CD4-positive, alpha-beta T cell treated with Interleukin-4 for 1 hour (primary cell): ENCODE measurements at places on chromosomes 2 and 18.
A peak's percentile ranks its signal among the peaks of the same experiment; 100 is the strongest.

DNA sequence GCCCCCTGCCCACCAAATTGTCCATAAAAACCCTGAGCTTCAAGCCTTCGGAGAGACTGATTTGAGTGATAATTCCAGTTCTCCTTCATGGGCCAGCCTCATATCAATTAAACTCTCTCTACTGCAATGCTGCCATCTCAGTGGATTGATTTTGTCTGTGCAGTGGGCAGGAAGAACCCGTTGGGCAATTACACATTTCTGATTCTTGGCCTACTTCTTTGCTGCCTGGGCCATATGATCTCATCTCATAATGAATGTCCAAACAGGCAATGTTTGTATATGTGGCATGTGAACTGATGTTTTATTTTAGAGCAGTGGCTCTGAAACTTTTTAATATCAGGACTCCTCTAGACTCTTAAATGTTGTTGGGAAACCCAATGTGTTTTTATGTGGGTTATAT, 101.2 kb upstream of the SLC38A11 start:
- no peak for DNase-seq

- DNase-seq, result no peak
These were observed 589.2 kb upstream of the ZEB2 start for GRCh38 chr2:145108959-145109710.

DNA sequence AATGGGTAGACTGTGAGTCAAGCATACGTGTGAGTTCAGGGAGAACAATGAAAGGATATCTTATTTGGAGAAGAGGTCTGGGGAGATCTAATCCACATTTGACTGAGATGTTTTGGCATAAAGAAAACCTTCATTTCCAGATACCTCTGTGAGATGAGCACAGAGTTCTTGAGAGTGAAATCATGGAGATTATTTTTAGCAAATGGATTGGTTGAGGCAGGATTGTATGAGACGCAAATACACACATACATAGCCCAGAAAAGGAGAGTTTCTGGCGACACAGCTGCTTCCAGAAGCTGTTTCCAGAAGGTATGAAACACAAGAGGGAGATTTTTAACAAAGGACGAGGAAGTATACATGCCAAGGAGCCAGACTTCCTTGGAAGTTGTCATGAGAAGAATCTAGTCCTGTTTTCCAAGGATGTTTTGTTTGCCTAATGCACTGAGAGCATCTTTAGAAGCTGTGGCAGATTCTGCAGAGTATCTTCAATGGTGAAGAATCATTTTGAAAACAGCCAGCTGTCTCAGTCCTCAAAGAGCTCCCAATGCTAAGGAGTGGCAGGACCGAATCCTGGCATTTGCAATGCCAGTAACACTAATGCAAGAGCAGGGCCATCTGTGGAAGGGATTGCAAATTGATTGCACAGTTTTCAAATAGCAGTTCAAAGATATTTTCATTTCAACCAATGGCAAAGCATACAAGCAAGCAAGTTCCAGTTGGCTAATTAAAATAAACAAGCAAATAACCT, 177.2 kb downstream of the SETBP1 start:
- DNase-seq, result no peak

- DNase-seq, result peak; percentile 62
These were observed 126.2 kb upstream of the LGALSL start for GRCh38 chr2:64327510-64328414.

- DNase-seq, result no peak
These were observed 888.4 kb downstream of the TSN start for GRCh38 chr2:122643725-122644329.

DNA sequence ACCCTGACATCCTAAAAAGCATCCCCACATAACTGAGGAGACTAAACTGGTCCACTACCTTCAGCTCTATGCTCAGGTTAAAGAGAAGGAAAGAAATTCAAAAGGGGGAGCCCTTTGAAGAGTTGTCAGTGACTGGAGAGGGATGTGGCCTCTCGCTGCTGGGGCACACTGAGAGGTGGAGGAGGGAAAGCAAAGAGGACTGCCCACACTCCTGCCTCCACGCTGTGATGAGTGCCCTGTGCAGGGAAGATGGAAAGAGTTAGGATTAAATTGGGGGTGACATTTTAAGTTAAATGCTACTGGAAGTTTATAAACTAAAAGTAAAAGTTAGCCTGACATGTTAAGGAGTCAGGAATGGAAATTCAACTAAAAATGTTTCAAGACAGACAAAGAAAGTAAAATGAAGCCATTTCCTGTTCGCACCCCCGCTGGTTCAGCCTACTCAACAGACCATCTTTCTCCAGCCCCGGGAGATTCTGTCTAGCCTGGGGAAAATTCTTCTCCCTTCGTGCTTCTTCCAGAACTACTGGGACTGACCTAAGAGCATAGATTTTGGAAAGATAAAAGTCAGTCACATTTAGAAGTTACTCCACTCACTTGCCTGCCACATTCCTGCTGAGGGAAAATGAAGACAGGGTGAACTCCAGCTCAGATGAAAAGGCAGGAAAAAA, 17.8 kb upstream of the INO80C start:
- DNase-seq, result no peak

GRCh38 chr2:206856513-206856912, 82.8 kb upstream of the CPO start:
- no peak for DNase-seq
